ENCODE measurements at places on chromosomes 7 and 10.

DNA sequence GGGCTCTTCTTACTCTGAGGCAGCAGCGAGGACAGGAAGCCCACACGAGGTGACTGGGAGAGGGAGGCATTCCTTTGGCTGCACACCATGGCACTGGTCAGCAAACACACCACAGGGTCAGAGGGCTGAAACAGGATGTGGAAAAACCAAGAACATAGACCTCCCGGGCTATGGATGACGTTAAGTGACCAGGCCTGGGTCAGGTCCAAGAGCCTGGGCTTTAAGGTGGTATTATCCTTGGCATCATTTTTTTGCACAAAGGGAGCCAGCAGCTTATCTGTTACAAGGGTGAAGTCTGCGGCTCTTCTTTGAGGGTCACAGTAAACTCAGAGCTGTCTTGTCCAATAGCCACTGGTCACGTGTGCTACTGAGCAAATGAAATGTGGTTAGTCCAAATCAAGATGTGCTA, 7.0 kb downstream of the WDR91 start:
- DNase-seq = no peak

- no peak for DNase-seq
These were observed 58.1 kb downstream of the CAV1 start for GRCh38 chr7:116582806-116583444.

DNA sequence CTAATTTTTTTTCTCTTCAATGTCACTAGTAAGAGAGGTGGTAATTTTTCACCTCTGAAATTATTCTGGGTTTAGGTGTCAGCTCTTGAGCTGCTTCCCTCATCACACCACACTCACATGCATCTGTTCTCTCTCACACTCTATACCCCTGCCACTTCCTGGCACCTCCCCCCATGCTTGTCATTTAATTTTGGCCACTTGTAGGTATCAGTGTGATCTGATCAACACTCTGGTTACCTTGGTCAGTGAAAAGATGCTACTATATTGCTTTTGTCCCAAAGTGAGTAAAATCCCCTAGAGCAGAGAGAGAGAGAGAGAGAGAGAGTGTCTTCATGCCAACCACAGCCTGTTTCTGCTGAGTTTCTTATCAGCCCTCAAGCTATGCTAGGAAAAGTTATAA, 42.5 kb downstream of the STK17A start:
- no peak for DNase-seq

DNA sequence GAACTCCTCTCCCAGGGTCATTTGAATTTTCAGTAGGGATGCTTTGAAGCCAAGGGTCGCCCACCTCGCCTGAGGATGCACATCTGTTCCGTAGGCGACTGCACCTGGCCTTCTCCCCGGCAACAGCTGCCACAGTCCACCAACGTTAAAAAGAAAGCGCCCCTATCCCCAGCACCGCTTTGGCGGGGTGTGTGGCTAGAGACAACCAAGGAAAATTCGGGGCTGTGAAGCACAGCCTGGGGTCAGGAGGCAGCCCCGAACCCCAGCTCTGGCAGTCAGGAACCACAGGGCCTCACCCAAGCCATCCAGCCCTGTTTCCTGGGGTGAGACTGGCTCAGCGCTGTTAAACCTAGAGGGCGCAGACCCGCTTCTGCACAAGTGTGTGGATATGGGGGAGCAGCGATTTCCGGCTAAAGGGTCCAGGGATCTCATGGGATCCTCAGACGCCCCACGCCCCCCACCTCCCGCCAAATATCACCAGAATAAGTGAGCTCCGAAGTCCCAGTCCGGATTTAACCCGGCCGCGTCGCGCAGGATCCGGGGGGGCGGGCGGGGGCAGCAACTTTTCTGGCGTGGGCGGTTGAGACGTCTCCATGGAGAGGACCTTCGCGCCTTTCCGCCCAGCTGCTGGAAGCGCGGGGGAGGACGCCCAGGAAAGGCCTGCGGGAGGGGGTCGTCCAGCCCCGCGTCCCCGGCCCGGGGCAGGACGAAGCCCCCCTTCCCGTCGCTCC, 822 bp downstream of the ZC3HAV1L start:
- DNase-seq = no peak

- DNase-seq = no peak
These were observed 182.9 kb upstream of the SHH start for GRCh38 chr7:155995183-155995612.

DNA sequence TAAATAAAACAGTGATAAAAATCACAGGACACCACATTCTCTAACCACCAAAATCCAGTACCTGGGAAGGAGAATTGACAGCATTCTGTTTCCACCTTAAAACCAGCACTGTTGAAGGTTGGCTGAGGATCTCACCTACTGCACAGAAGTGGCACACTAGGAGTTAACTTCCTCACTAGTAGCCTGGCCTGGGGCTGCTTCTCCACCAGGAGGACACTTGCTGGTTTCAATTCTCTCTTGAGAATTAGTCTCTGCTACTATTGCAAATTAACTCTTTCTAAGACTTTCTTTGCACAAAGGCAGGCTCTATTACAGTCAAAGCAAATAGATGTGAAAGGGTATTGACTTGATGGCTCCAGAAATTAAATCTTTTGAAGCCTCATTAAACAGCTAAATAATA, 2.3 kb upstream of the CTTNBP2 start:
- DNase-seq = no peak

GRCh38 chr10:107899075-107899474, 734.6 kb upstream of the SORCS1 start:
- no peak for DNase-seq

GRCh38 chr10:110865186-110865808, 6.4 kb upstream of the PDCD4 start:
- no peak for DNase-seq

GRCh38 chr7:134613623-134614347, 32.9 kb upstream of the BPGM start:
- DNase-seq = no peak

DNA sequence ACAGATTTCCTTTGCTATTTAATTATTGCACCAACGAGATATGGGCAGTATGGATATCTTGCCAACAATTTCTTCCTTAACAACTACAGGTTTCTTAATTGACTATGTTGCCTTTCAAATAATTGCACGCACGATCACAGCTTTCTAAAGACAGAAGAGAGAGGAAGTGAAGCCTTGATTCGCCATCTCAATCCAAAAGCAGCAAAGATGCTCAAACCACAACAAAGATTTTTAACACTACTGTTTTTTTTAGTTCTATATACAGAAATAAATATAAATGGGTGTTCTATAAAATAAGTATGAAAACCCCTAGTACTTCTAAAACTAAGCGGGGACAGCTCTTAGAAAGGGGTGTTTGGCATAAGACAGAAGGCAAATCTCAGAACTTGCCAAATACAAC, 251.3 kb downstream of the SFMBT2 start:
- no peak for DNase-seq

DNA sequence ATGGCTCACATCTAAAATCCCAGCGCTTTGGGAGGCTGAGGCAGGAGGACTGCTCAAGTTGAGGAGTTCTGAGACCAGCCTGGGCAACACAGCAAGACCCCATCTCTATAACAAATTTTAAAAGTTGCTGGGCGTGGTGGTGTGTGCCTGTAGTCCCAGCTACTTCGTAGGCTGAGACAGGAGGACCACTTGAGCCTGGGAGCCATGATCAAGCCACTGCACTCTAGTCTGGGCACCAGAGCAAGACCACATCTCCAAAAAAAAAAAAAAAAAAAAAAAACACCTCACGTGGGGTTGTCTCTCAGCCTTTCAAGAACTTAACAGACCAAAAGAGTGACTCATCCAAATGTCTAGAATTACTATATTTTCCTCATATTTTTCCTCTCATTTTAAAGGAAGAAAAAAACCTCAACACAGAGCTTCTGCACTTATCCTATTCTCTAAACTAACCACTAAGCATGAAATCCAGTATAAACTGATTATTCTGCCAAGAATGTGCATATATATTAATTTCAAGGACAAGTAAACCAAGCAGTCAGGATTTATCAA, 46.3 kb downstream of the CUL2 start:
- no peak for DNase-seq

- DNase-seq = no peak
These were observed 284.4 kb downstream of the USP6NL start for GRCh38 chr10:11326913-11327616.

- no peak for DNase-seq
These were observed 88.7 kb upstream of the ZNF438 start for GRCh38 chr10:31120392-31120791.

DNA sequence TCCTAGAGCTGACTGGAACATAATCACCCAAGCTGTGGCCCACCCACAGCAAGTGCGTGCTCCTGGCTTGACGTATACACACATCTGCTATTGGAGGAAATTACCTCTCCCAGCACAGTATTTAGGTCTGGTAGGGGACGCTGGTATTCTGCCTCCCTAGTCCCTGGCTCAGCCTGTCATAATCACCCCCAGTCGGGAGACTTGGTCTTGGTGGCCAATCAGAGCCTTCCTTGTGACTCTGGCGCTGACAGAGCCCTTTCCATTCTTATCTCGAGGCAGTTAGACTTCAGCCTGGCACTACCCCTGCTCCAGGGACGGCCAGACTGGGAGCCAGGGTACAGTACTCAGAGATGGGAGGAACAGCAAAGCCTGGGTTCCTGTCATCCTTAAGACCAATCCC, 14.3 kb upstream of the PRKAG2 start:
- DNase-seq = no peak

All from activated T-helper 1 cell treated with Interleukin-2 at 50 U/mL for 16 hours (primary cell).